ENCODE measurements at places on chromosomes 16 and 17.
A peak's percentile ranks its signal among the peaks of the same experiment; 100 is the strongest.

GRCh38 chr16:70493802-70494201 is 29.6 kb downstream of the COG4 start:
- no peak for DNase-seq

DNA sequence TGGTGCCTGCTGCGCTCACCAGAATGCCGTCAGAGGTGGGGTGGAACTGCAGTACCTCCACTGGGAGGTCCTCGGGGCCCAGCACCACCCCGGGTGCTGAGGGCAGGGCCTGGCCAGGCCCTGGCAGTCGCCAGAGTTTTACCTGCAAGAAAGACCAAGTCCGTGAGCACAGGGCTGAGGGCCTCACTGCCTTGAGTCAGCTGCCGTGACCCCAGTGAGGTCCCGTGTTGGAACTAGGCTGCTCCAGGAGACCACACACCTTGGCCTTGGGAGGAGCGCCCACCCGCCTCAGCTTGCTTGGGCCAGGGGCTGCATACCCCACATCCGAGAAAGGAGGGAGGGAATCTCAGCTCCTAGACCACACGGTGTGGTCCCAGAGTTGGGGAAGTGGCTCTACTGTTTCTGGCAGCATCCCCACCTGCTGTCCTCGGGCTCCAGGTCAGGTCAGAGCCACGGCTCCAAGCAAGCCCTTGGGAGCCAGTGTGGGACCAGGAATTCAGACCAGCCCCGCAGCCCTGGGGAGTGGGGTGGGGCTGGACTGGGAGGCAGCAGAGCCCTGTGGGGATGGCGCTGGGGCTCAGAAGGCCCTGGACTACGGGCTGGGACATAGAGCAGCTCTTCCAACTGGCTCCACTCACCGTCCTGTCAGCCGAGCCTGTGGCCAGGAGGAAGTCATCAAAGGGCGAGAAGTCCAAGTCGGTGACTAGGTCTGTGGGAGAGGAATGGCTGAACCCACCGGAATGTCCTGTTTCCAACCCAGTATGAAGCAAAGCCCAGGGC is 8.7 kb downstream of the CORO7 start:
- no peak for DNase-seq

DNA sequence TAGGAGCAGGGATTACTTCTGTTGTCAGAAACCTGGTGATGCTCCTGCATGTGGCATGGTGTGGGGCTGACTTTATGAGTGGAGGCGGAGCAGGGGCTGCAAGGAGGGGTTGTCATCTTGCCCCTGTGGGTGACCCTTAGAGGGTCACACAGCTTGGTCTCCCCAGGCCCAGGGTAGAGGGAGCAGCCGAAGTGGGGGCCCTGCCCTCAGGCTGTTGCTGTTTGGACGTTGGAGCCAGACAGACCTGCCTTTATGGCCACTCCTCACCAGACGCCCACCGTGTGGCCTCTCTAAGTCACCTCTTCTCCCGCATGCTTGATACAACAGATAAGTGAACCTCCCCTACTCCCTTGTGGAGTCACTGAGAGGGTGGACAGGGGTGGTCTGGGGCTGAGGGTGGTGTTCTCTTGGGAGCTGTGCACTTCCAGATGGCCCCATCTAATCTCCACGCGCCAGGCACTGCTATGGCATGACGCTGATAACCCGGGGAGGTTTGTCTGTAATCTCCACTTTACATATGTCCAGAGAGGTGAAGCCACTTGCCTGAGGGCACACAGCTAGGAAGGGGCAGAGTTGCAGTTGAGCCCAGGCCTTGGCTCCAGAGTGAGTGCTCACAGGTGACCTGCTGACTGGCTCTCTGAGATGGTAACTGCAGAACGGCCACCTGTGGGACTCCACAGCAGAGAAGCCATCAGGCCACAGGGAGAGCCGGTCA is 10.0 kb downstream of the MAP2K3 start:
- no peak for DNase-seq

DNA sequence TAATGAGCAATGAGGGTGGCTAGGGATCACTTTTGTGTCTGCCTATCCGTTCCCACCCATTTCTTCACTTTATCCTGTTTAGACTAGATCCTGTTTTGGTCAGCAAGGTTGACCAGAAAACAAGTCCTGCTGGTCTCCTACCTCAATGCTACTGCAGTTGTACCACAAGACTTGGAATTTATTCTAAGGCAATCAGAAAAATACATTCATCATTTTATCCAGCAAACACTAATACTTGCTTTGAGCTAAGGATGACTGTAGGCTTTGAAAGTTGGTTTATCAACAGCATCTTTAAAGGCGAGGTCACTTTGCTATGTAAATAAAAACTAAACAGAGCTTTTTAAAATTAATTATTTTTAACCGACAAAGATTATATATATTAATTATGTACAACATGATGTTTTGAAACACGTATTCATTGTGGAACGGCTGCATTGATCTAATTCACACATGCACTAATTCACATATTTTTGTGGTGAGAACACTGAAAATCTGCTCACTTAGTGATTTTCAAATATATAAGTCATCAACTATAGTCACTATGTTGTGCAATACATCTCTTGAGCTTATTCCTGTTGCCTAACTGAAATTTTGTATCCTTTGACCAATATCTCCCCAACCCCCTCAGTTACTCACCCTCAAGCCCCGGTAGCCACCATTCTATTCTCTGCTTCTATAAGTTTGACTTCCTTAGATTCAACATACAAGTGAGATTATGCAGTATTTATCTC is 125.9 kb upstream of the HS3ST3A1 start:
- no peak for DNase-seq

- no peak for DNase-seq
These were observed 14.8 kb downstream of the TLE7 start for GRCh38 chr16:71426880-71427615.

- no peak for DNase-seq
These were observed 1.3 kb downstream of the METRN start for GRCh38 chr16:716200-716568.

GRCh38 chr16:69424935-69425784 is 741 bp downstream of the CYB5B start:
- no peak for DNase-seq

GRCh38 chr17:30234296-30234695 is 1.2 kb downstream of the SLC6A4 start:
- DNase-seq = no peak

DNA sequence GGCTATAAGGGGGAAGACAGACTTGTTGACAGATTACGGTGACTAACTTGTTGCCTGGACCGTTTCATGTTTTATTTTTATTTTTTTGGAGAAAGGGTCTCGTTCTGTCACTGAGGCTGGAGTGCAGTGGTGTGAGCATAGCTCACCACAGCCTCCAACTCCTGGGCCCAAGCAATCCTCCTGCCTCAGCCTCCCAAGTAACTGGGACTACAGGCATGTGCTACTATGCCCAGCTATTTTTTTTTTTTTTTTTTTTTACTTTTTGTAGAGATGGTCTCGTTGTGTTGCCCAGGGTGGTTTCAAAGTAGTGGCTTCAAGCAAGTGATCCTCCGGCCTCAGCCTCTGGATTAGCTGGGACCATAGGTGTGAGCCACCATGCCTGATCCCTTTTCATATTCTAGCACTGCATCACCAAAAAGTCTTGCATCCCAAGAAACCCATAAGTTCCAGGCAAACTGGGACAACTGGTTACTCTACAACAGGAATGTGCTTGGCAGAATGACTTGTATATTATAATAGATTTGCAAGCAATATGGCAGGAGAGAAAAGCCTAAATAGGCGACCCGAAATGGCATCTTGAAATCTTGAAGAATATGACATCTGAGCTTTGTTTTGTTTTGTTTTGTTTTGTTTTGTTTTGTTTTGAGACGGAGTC is 2.2 kb upstream of the WDR59 start:
- DNase-seq = no peak

GRCh38 chr17:66507982-66508760 is 205.8 kb downstream of the PRKCA start:
- DNase-seq = no peak

DNA sequence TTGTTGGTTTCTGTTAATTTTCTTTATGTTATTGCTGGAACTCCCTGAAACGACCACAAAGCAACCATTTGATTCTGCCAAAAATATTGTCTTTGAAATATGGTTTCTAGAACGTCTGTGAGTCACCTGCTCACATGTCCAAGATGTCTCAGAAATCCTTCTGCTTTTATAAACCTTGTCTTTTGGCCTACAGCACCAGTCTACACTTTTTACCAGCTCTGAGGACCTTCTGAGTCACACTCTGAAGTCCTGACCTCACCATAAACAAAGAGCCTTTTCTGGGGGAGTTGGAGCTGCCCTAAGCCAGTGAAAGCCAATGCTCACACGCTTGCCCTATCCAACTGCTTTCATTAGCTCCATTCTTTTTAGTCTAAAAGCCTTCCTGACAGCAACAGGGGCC is 55.5 kb downstream of the GRIN2A start:
- DNase-seq = no peak

DNA sequence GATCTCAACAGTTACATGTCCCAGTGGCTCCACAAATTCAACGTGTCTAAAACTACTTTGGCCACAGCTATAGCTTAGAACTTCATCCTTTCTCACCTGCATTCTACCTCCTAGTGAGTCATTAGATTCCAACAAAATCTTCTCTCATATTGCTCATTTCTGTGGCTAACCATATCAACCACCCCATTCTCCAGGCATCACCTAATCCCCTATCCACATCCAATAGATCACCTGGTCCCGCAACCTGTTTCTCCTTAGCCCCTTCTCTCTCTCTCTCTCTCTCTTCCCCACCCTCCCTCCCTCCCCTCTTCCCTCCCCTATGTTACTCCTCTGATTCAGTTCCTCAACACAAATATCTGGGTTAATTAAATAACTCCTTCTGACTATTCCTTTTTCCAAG is 64.6 kb downstream of the ANKFN1 start:
- DNase-seq = no peak

- DNase-seq = no peak
These were observed 48.7 kb downstream of the CCDC42 start for GRCh38 chr17:8695916-8696415.

DNA sequence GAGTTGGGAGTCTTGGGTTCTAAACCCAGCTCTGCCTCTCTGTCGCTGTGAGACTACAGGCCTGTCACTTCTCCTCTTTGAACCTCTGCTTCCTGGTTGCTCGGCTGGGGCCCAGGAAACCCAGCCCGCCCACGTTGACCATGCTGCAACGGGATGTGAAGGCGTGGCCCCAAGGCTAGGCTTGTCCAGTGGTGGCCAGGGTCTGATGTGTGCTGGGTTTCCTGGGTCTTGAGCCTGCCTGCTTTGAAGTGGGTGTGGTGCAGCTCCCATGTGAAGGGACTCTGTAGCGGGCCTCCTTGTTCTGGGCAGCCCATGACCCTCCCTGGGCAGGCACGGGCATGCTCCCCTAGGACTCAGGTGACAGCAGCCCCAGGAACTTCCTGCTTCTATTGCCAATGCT is 82.3 kb downstream of the SDR42E1 start:
- DNase-seq = peak; percentile 17

DNA sequence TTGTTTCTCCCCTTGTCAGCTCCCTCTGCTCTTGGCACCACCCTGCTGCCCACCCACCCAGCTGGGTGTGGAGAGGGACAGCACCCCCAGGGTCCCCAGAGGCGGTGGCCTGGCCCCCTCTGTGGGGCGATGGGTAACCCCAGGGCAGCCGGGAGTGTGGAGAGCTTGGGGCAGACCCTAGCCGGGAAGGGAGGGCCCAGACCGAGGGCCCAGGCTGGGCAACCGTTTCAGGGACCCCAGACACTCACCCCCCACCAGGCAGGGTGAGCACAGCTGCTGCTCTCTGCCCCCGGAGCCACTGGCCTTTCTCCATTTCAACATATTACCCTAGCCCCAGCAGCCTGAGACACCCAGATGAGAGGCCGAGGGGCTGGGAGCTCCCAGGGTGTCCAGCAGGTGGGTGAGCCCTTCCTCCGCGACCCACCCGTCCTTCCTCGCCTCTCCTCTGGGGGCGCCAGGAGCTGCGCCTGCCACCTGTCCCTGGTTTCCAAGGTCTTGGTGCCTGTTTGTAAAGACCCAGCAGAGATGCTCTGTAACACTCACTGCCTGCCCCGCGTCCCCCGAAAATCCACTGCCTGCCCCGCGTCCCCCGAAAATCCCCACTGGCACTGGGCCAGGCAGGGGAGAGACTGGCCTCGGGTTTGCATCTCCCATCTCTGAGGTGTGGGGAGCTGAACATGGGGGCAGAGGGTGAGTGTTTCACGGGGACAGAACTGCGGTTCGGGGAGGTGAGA is 45.4 kb downstream of the BAHCC1 start:
- peak; percentile 49 for DNase-seq

GRCh38 chr17:58756246-58757161 is 850 bp downstream of the PPM1E start:
- peak; percentile 20 for DNase-seq

- DNase-seq = no peak
These were observed 263.1 kb upstream of the TNRC6C start for GRCh38 chr17:77695386-77695785.

DNA sequence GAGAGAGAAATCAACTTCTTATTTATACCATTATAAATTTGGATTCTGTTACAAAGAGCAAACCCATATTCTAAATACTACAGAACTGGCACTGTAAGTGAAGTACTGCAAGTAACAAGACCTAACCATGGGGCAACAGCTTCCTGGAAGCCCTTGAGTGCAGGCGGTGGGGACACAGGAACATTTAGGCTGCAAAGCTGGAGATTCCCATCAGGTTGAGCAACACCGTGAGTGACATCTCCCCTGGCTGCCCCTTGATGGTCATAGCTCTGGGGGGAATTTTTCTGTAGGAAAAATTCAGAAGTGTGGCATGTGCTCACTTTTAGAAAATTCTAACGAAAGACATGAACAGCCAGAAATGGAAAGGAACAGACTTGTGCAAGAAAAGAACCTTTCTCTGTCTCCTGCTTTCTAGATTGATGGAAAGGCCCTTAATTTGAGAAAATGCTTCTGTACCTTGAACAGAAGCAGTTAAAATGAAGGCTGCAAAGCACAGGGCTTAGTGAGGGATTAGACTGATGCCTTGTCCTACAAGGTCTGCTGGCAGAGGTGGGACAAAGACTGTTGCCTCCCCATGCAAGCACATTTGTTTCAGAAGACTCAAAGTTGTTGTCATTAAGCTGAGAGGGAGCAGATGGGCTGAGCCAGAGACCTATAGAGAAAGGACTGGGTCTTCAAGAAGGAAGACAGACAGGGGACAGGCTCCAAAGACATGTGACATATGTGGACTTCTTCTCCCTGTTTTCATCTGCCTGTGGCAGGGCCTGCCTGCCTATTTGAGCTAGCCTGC is 380.8 kb downstream of the SLC39A11 start:
- no peak for DNase-seq

DNA sequence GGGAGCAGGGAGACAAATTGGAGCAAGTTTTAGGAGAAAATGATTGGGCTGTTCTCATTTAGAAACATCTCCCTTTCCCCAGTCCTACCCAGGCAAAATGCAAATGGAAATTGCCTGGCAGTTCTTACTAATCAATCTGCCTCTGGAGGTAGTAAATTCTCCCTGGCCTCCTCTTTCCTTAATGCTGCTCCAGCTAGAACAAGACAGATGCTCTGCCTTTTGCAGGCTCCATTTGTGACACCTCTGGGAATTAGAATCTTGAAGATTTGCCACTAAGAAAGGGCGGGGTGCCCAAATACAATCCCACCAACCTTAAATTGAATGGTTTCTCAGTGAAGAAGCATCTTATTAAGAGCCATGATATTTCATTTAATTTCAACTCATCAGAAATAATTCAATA is 377.7 kb upstream of the CDH11 start:
- DNase-seq = no peak

GRCh38 chr17:56290101-56290801 is 137.0 kb downstream of the ANKFN1 start:
- DNase-seq = no peak
